ENCODE measurements at places on chromosomes 4 and X.

- DNase-seq, result no peak
Measured at GRCh38 chr4:47373709-47374108, 89.8 kb downstream of the COMMD8 start.

DNA sequence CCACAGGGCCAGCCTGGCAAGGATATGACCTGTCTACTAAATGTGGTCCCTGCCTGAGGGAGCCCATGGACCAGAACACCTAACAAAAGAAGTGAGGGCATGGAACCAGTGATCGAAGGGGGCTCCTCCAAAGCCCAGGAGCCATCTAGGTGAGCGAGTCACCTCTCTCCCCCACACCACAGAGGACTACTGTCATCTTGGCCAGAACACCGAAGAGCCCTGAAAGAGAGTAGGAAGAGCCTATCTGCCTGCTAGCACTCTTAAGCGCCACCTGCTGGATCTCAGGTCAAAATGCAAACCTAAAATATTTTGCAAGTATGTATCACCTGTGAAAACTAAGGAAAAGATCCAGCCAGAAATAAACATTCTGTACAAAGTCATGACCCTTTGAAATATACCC lies 137.9 kb upstream of the ZXDB start:
- DNase-seq, result peak; percentile 17

GRCh38 chrX:116357329-116357728 lies 79.1 kb upstream of the SLC6A14 start:
- DNase-seq, result no peak

GRCh38 chr4:78207951-78208350 lies 150.8 kb downstream of the FRAS1 start:
- DNase-seq, result no peak

DNA sequence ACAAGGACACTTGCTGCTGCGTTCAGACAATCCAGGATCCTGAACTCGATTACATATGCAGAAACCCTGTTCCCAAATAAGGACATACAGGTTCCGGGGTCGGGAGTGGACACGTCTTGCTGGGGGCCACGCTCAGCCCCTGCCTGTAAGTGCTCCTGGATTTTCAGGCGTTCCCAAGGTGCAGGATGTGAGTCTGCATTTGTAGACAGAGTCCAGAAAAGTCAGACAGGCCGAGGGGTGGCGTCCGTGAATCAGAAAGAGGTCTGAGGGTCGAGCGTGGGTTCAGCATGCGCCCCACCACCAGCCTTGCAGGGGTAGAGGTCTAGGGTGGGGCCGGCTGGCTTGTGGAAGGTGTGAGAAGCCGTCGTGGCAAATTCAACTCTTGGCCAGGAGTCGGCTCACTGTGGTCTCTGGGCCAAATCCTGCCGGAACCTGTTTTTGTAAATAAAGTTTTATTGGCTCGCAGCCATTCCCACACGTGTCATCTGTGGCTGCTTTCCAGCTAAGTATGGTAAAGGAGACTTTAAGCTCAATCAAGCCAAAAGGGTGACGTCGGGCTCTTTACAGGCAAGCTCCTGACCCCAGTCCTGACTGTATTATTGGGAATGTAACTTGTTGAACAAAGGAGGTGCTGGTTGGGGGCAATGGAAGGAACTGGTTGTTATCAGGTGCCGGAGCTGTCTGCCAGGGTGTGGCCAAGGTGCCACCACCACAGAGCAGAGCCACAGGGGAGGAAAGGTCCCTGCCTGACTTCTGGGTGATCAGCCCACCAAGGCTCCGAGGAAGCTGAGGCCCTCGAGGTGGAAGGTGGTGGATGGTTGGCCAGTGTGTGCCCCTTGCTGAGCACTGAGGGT lies 7.4 kb downstream of the DOK7 start:
- no peak for DNase-seq

DNA sequence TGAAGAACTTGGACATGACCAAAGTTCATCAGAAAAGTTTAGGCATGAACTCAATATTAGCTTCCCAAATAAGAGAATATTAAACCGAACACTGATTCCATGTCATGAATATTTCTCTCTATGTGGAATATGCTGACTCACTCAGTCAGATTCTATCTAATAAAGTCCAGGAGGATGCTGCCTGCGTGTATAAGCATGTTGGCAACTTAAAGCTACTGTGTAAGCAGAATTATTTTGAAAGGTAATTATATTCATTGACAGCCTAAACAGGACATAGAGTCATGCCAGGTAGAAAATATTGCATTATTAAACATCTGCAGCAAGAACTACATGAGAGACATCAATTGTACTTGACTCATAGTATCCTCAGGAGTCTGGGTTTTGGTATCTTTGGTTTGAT lies 367.9 kb upstream of the SPOCK3 start:
- no peak for DNase-seq

GRCh38 chrX:7076245-7076661 lies 71.3 kb upstream of the STS start:
- no peak for DNase-seq

- no peak for DNase-seq
Measured at GRCh38 chr4:75004755-75005668, 72.1 kb downstream of the PARM1 start.

- DNase-seq, result no peak
Measured at GRCh38 chr4:170386971-170387370, 297.2 kb upstream of the AADAT start.

GRCh38 chrX:9846631-9847030 lies 60.4 kb downstream of the SHROOM2 start:
- no peak for DNase-seq

- DNase-seq, result no peak
Measured at GRCh38 chr4:98516441-98517217, 141.8 kb downstream of the TSPAN5 start.

DNA sequence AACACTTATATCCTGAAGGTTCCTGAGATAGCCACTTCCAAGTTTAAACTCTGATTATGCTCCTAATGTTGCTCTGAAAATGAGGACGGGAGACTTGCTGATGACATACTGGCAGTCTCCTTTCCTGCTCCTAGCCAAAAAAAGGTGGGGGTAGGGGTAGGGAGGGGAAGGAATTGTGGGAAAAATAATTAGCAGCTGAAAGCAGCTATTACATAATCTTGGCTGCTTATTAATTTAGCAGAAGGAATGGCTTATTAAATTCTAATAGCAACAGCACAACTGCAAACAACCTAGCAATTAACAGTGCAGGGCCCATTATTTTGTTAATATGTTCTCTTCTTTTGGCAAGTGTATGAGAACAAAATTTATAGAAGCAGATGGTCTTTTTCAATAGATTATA lies 2.0 kb upstream of the AP1S2 start:
- DNase-seq, result no peak

DNA sequence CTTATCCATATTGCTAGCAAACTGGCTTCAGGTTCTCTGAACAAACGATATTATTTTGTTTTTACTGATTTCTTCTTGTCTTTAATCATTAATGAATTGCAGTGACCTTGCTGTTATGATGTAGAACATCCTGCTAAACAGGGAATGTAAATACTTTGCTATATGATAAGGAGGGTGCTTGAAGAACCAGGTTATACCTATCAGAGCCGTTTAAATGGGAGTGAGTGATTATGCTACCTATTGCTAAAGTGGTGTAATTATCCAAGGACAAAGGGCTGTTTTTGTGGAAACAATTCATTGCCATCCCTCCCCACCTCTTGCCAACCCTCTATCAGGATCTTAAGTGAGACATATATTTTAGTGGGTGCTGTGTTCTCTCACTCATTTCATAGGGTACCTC lies 788.9 kb downstream of the RPA4 start:
- DNase-seq, result no peak

DNA sequence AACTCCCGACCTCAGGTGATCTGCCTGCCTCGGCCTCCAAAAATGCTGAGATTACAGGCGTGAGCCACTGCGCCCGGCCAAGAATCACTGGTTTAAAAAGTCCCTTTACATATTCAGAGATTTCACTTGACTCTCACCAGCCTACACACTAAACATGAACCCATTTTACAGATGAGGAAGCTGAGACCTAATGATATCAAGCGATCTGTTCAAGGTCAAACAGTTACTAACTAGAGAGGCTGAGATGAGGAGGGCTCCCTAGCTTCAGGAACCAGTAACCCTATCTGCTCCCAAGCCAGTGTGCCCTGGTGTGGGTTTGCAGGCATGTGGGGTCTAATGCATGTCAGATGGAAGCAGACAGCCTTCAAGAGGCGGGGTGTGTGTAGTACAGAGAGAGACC lies 59.6 kb upstream of the AFAP1 start:
- DNase-seq, result no peak

DNA sequence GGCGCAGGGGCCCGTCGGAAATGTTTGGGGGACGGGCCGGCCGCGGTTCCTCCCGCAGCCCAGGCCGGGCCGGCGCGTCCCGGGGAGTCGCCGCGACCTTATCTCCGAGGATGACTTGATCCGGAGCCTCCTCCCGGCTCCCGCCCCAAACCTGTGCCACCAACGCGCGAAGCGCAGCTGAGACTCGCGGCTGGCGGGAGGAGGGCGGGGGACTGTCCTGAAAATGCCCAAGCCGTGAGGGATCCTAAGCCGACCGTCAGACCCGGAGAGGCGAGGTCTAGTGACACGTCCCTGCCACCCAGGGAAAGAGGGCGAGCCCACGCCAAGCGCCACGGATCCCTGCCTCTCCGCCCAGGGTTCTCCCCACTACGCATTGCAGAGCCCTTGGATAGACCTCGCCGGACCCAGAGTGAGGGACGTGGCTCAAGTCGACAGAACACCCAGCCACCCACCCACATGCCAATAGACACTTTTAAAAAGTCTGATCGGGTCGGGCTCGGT lies 26.9 kb downstream of the UTP14A start:
- no peak for DNase-seq

DNA sequence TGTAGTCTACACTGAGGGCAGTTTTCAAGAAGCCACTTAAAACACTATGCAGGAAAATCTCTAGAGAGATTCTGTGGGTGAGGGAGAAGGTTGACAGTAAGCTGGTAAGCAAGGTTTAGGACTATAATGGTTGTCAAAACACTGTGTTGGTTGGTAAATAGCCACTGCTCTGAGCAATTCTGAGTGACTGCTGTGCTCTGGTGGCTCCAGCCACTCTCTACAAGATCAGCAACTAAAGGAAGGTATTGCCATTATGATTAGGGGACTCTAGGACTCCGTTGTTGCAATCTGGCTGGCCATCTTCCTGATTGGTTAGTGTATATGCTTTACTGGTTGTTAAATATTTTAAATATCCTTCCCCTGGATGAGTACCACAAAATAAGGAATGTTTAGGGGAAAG lies 5.5 kb upstream of the FAM47E start:
- DNase-seq, result no peak

DNA sequence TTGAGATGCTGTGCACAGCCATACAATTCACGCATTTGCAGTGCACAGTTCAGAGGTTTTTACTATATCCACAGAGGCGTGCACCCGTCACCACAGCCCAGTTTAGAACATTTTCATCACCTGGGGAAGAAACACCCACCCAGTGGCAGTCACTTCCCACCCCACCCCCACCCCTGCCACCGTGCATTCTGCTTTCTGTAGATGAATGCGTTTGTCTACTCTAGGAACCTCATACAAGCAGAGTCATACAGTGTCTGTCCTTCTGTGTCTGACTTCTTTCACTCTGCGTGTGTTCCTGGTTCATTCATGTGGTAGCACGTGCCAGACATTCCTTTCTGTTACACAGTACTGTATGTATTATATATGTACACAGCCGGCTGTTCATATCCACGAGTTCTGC lies 122.8 kb downstream of the TBL1X start:
- DNase-seq, result no peak

DNA sequence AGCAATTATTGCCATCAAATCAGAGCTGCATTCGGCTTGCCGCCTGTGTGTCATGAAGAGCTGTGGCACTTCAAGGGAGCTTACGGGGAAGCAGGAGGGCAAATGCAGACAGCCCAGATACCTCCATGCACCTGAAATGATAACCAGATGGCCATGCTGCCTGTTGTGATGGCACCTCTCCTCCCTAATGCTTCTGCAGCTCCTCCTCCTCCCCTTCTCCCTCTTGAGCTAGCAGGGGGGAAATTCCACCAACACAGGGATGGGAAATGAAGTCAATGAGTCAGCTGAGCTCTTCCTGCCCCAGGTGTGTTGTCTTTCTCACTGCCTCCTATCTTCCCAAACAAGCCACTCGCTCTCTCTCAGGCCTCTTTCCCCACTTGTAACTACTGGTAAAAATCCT lies 565.0 kb downstream of the BCOR start:
- DNase-seq, result no peak

DNA sequence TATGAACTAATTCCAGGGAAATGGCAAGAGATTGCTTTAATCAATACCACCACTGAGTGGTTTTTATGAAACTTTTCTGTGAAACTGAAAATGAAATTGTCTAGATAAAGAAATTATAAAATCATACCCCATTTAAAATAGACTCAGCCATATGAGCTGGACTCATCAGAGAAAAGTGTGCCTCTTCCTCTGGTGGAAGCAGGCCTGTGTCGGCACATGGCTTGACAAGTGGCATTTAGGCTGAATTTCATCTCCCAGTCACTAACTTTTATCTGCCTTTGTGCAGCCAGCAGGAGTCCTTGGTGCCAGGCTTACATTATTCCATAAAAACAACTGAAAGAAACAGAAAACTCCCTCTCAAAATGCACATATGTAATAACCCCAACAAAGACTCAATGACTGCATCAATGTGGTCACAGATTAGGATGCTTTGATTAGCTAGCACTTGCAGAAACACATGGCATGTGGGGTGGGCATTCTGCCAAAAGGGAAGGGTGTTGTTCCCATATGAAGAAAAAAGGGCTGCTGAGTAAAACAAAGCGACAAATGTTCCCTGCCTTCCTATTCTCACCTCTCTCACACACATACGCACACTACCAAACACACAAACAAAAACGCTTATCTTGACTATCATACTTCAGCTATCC lies 232.3 kb downstream of the PABPC4L start:
- DNase-seq, result no peak

- DNase-seq, result no peak
Measured at GRCh38 chr4:140469791-140470733, 28.0 kb downstream of the MGAT4D start.

- no peak for DNase-seq
Measured at GRCh38 chrX:46687619-46688018, 71.3 kb downstream of the SLC9A7 start.

GRCh38 chr4:143514497-143514896 lies 995 bp downstream of the SMARCA5 start:
- no peak for DNase-seq

GRCh38 chr4:183987987-183988392 lies 82.9 kb downstream of the STOX2 start:
- DNase-seq, result no peak

GRCh38 chrX:40154250-40154852 lies 56.6 kb upstream of the BCOR start:
- DNase-seq, result no peak

GRCh38 chrX:46754036-46754435 lies 4.9 kb downstream of the SLC9A7 start:
- DNase-seq, result no peak

- no peak for DNase-seq
Measured at GRCh38 chr4:139672732-139673131, 7.1 kb downstream of the MGST2 start.

GRCh38 chrX:118729042-118729652 lies 1.7 kb downstream of the IL13RA1 start:
- DNase-seq, result no peak

All from CD4-positive, alpha-beta T cell treated with Interleukin-6 at 100 ng/mL for 8 hours (primary cell).